ENCODE measurements at places on chromosomes 12 and 14. TPM values are rescaled to one million over a fixed set of nuclear protein-coding genes. Genes with fewer than 3 reads are reported as not detected.
A peak's percentile ranks its signal among the peaks of the same experiment; 100 is the strongest.

- no peak for DNase-seq
These were observed 22.2 kb upstream of the PLEKHG6 start for GRCh38 chr12:6288235-6288634.

DNA sequence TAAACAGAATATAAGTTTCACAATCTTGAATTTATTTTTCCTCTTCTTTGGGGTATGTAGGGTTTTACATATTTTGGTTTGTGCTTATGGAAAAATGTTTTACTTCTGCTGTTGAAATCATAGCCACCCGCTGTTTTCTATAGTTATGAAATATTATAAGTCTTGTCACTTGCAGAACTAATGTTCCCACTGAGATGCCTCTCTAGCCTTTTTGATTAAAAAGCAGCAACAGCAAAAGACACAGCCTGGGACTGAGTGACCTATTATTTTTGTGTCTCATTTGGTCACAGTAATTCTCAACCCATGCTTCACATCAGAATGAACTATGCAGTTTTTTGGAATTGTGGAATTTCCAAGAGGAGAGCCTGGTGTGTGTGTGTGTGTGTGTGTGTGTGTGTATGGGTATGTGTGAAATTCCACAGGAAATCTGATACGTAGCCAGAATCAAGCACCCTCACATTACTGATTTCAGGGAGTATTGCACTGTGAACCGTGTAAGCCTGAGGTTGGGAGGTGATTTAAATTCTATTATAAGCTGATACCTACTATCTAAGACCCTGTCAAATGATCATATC, 55.7 kb upstream of the FRMD6 start:
- DNase-seq, result no peak

DNA sequence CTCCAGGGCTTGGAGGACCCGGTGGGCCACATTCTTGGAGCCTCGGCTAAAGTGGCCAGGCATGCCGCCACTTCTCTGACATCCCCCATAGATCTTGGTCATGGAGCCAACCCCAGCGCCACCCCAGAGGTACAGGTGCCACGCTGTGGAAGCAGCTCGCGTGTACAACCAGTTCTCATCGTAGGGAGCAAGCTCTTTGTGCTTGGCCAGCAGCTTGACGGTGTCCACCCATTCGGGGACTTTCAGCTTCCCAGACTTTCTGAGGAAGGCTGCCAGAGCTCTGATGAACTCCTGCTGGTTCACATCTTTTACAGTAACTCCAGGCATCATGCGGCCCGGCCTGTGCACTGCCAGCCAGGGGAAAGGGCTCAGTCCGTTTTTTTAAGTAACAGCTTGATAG, 29.3 kb upstream of the EAPP start:
- no peak for DNase-seq

DNA sequence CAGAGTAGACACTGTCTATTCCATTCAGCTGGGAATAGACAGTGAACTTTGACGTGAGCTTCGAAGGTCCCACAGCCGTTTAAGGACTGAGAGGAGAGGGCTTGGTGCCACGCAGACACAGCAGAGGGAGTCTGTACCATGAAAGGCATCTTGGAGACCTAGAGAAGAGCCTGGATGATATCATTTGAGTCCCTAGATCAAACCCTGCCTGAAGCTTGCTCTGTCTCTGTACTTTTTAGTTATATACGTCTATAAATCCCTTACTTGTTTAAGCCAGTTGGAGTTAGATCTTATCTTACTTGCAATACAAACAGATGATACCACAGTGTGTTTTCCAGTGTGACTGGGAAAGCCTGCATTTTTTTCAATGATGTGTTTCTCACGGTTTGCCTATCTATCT, 128.9 kb upstream of the RTL1 start:
- no peak for DNase-seq

DNA sequence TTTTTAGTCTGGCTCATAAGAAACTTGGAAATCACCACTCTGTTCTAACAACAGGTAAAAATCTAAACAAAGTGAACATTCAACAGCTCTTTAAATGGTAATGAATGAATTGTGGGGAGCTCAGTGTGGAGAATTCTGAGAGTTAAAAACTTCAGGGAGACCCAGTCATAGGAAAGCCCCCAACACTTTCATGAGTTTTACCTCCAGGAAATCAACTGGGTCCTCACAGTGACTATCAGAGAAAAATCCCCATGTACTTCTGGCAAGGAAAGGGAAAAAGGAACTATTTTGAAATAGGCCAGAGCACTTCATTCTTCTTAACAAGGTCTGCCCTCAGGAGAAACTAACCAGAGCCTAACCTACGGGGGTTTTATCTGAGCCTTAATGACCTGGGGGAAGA, 134.7 kb downstream of the CMAS start:
- DNase-seq, result no peak

- DNase-seq, result peak; percentile 4
These were observed 58.9 kb upstream of the FBXO33 start for GRCh38 chr14:39491134-39491571.

GRCh38 chr14:61973981-61974380, 211.8 kb downstream of the SNAPC1 start:
- DNase-seq, result no peak

DNA sequence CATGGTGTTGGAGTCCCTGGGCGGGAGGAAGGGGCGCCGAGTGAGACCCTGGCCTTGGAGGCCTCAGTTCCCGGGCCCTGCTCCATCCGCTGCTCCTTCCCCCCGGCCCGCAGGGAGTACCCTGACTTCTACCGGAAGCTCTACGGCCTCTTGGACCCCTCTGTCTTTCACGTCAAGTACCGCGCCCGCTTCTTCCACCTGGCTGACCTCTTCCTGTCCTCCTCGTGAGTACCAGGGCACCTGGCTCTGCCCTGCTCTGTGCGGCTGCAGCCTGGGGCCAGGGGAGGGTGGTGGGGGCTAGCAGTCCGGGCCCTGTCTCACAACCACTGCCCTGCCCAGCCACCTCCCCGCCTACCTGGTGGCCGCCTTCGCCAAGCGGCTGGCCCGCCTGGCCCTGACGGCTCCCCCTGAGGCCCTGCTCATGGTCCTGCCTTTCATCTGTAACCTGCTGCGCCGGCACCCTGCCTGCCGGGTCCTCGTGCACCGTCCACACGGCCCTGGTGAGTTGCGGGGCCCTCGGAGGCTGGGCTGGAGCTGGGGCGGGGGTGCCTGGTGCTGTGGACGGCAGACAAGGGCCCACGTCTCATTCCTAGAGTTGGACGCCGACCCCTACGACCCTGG, 7.0 kb downstream of the NOC4L start:
- DNase-seq, result no peak

- DNase-seq, result no peak
These were observed 279.8 kb upstream of the DIO2 start for GRCh38 chr14:80491131-80491530.

- no peak for DNase-seq
These were observed 216.9 kb downstream of the RPAP3 start for GRCh38 chr12:47488888-47489287.

DNA sequence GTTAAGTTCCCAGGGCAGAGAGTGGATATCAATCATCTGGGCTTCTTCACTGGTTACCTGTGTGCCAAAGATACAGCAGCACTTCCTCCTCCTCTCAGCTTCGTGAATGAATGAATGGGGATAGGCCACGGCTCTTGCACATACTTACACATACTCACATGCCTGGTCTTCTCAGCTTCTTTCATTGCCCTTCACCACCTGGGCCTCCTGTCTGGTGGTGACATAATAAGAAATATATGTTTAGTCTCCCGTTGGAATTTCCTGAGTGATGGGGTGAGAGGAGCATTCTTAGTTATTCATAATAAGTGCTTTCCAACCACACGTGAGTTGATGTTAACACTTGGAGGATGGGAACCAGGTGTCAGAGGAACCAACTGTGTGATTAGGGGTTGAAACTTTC, 268.1 kb upstream of the RMST start:
- no peak for DNase-seq

GRCh38 chr14:63901434-63902085, 48.8 kb downstream of the SYNE2 start:
- no peak for DNase-seq

GRCh38 chr14:82667006-82667405, 1133.4 kb upstream of the SEL1L start:
- DNase-seq, result no peak

- DNase-seq, result no peak
These were observed 734 bp downstream of the COX6A1 start for GRCh38 chr12:120438495-120439198.

Gene BMAL2
- 12.9 TPM for total RNA-seq

Gene APOF
- total RNA-seq, result not detected

Gene SDS
- total RNA-seq, result not detected

Gene KCNC2
- total RNA-seq, result 20.2 TPM

Gene RASSF8
- total RNA-seq, result 33.8 TPM

Gene ATG2B
- total RNA-seq, result 49.8 TPM

All from cerebellum (tissue), 4 donors.